ENCODE measurements at places on chromosomes 12 and 14.

DNA sequence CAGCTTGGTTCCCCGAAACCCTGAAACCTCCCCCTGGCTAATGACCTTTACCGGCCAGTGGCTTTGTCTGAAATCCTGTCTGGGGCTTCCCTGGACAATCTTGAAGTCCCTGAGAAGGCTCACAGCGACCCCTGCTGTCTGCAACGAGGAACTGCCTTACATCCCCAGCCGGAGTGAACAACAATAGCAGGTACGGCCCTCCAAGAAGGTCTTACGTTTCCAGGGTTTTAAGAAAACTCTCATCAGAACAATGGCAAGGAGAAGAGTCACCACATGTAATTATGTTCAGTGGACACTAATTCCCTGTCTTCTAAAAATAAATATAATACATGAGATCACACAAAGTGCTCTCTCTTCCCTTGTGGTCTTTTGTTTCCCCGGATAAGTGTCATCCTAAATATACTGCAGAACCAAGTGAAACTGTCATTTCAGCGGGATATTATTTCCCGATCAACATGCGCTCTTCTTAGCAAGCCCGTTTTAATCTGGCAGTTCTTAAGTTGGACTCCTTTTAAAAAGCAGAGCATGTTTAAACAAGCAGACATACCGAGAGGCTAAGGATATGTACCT is 53.3 kb downstream of the RBM19 start:
- peak; percentile 20 for DNase-seq

- no peak for DNase-seq
These were observed 336.3 kb downstream of the DAD1 start for GRCh38 chr14:22252686-22253085.

DNA sequence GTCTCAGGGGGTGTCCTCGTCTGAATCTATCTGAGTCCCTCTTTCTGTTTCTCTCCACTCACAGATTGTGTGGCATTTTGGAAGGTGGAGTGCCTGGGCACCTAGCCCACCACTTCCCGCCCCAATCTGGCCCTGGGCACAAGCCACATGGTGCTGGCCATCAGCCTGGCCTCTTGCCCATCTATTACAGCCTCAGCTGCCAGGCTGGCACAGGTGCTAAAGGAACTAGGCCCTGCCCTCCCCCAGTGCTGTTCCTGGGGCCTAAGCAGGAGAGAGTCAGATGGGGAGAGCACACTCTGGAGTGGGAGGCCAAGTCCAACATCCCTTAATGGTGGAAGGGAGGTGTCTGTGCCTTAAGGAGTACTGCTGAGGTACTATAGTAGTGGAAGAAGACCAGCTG is 8.3 kb upstream of the CALCOCO1 start:
- no peak for DNase-seq

DNA sequence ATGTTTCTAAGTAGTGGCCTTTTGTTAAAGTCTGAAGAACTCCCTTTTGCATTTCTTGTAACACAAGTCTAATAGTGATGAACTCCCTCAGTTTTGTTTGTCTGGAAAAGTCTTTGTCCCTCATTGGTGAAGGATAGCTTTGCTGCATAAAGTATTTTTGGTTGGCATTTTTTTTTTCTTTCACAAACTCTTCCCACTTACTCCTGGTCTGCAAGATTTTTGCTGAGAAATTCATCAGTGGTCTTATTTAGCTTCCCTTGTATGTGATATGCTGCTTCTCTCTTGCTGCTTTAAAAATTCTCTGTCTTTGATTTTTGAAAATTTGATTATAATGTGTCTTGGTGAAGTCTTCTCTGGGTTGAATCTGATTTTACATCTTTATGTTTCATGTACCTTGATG is 22.7 kb downstream of the TRMT5 start:
- DNase-seq = no peak

DNA sequence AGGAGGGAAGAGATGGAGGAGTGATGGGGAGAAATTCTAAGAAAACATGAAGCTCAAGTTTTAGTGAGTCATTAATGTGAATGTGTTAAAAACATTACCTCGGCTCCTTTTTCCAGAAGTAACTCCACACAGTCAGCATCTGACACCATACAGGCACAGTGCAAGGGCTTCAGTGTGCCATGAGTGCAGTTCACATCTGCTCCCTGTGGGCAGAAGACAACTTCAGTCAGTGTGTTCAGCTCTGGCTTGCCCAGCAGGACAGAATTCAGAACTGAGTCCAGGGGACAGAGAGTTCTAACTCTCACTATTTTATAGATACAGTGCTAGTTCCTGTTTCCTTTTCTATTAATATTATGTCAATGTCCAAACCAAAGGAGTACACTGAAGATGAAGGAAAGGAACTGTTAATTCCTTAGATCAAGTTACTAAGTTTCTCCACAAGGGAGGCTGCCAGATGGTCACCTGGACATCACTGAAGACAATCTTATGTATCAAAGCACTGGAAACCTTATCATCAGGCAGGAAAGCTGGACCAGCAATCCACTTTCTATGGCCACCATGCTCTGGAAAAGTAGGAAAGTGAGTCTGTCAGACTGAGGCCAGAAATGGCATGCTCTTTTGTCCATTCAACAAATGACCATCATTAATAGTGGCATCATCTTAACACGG is 6.1 kb downstream of the ASB8 start:
- DNase-seq = no peak

DNA sequence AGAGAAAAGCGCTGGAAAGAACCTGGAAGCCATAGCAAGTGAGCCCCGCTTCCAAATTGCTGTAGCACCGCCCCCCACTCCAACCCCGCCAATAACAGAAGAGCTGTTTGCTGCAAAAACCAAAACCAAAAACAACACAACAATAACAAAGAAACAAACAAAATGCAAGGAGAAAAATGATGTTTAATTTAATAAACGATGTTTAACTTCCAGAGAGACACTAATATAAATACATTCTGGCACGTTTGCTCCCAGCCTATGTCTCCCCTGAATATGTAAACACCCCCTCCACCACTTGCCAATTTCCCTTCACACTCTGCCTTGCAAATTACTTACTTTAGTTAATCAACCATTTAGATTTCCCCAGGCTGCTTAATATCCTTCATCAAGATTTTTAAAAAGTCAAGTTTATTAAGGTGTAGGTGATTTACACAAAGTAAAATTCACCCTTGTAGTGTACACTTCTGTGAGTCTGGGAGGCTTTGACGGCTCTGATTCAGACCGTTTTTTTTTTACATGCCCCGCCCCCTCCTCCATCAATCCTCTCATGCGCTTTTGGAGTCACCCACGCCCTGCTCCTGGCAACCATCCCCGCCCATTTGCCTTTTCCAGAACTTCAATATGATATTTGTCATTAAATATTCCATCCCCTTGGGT is 482 bp upstream of the IFI27L2 start:
- DNase-seq = peak; percentile 63

DNA sequence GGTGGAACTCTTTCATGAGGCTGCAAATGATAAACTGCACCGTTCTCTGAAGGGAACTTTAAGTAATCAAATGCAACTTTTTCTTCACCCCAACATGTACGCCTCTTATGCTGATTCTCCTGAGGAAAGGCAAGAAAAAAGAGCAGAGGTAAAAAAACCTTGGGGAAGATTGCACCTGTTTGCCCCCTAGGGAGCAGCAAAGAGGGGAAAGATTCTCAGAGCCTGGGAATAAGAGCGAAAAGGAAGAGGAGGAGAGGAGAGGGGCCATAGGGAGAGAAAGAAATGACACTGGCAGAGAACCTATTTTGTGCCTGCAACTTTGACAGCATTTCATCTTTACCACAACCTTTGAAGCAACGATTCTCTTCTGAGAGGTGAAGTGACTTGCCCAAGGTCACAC is 254.6 kb downstream of the KSR2 start:
- DNase-seq = no peak

GRCh38 chr14:75230140-75230792 is 48.4 kb upstream of the FOS start:
- peak; percentile 27 for DNase-seq

DNA sequence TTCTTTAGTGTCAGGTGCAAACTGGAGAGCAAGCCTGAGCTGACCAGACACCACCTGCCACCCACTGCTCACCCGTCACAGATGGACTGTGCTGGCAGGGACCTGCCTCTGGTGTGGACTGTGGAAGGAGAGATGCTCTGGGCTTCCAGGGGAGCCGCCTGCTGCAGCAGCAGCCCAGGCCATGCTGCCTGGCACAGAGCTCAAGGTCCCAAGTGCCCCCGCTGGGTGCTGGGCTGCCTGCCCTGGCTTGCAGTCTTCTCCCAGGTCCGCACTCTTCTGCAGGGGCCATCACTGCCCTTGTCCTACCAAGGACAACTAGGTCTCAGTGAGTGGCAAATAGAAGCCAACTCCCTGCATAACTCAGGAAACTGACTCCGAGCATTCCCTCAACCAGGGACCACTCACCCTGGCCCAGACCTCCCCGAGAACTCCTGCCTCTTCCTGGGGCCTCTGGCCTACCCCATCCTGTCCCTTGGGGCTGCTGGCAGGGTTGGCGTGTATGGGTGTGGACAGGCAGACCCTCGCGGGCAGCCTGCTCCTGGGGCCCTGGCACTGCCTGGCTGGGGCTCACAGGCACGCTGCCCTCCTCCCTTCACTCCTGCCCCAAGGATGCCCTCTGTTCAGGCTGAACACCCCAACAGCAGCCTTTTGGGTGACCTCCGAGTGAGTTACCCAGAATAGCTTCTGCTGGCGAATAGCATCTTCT is 9.3 kb downstream of the AMN start:
- DNase-seq = no peak

- DNase-seq = no peak
These were observed 59.9 kb downstream of the PRKAB1 start for GRCh38 chr12:119727600-119728443.

DNA sequence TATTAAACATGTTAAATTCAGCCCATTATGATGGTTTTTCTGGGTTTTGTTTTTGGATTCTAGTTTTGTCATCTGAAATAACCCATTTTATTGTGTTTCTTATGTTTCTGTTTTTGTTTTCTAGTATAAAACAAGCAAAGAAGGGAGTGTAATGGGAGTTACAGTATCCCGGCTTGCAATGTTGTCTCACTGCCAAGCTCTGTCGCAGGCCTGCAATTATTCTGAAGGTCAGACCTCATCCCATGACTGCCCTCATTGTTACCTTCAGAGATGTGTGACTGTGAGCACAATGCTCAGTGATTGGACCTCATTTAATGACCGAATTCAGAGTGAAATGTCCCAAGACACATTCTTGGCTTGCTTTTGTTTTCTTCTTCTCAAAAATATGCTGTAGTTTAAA is 73.0 kb upstream of the ATF1 start:
- DNase-seq = no peak

- no peak for DNase-seq
These were observed 59.8 kb downstream of the CNTN1 start for GRCh38 chr12:40752011-40752410.

GRCh38 chr12:128852026-128852698 is 1.1 kb upstream of the GLT1D1 start:
- no peak for DNase-seq

- DNase-seq = no peak
These were observed 68.3 kb downstream of the SEC23A start for GRCh38 chr14:39034481-39035296.

DNA sequence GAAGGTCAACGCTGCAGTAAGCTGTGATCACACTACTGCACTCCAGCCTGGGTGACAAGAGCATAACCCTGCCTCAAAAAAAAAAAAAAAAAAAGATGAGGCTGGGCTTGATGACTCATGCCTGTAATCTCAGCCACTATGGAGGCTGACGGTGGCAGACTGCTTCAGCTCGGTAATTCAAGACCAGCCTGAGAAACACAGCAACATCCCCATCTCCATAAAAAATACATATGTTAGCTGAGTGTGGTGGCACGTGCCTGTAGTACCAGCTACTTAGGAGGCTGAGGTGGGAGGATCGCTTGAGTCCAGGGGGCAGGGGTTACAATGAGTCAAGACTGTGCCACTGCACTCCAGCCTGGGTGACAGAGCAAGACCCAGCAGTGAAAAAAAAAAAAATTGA is 50.4 kb downstream of the GXYLT1 start:
- DNase-seq = peak; percentile 74

- DNase-seq = no peak
These were observed 120.4 kb downstream of the ANO6 start for GRCh38 chr12:45336331-45336730.

GRCh38 chr12:111775205-111776193 is 8.8 kb downstream of the ALDH2 start:
- DNase-seq = peak; percentile 43

- DNase-seq = no peak
These were observed 25.8 kb downstream of the CHFR start for GRCh38 chr12:132861558-132861957.

DNA sequence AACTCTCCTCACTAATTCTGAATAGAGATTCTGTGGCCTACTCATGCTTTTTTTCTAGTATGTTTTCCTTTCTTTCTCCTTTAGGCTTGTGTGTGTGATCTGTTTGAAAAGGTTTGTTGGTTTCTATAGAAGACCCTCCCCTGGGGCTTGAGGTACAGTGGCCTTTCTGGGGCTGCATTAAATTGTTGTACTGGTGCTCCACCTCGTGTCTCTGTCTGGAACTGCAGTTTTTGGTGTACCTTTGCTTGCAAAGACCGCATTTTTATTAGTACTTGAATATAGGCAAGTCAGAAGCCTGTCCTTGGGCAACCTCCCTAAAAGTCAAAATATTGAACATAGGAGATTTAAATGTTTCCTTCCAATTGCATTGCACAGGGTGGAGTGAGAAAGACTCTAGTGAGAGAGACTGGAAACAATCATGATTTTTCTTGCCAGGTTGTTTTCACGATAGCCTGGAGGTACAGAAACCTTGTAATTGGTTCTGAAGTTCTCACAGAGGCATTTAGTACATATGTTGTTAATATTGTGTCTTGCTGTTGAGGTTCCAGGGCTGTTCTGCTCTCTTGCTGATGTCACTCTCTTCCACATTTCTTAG is 39.0 kb downstream of the SLCO1B1 start:
- no peak for DNase-seq

DNA sequence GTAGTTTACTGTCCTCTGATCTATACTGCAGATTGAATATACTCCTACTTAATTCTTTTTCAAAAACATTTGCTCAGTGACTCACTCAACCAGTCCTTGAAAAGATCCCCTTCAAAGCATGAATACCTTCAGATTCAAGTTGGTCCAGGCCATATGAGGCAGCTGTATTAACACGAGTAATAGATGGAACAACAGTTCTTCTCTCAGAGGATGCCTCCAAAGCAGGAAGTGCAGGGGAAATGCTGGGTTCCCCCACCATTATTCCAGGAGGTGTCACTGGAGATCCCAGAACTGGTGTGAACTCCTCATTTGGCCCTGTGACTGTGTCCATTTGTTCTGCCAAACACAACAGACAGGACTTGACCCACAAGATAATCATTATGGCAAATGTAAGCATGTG is 20.6 kb downstream of the ARMH4 start:
- no peak for DNase-seq

DNA sequence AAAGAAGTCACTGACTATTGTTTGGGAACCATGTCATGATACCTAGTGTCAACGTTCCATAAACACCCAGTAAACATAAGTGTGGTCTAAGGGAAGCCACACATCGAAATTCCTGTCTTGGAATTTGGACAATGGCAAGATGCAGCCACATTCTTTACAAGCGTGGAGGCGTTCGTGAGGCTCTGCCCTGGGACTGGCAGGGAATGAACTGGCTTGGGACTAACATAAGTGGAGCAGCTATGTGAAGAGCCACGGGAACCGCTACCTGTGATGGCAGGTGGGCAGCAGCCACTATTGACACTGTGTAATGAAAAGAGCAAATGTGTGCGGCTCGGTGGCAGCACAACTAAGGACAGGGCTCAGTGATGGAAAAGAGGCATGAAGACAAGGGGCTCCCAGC is 10.0 kb upstream of the NRIP2 start:
- no peak for DNase-seq

Measured in CD8-positive, alpha-beta T cell (primary cell).